HS-5 (cell line): ENCODE measurements at places on chromosomes 7 and 10.

- DNase-seq, result no peak
These were observed 19.3 kb downstream of the MYOF start for GRCh38 chr10:93462881-93463280.

DNA sequence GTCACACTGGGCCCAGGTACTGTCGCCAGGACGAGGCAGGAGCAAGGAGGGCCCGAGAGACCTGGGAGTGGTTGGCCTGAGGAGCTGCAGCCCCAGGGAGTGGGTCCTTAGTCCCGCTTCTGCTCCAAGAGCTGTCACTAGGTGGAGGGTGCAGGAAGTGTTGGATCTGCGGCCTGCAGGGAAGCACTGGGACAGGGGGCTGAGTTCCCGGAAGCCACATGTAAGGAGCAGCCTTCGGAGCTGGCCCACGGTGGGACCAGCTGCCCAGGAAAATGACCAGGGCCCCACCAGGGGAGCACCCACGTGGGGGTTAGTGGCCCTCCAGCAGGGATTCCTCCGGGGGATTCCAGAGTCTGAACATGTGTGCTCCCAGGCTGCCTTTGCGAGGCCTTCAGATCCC lies 9.2 kb upstream of the AQP1 start:
- no peak for DNase-seq

GRCh38 chr7:141511316-141511675 lies 39.9 kb upstream of the AGK start:
- DNase-seq, result no peak

GRCh38 chr10:118594392-118595063 lies 920 bp downstream of the PRLHR start:
- no peak for DNase-seq

DNA sequence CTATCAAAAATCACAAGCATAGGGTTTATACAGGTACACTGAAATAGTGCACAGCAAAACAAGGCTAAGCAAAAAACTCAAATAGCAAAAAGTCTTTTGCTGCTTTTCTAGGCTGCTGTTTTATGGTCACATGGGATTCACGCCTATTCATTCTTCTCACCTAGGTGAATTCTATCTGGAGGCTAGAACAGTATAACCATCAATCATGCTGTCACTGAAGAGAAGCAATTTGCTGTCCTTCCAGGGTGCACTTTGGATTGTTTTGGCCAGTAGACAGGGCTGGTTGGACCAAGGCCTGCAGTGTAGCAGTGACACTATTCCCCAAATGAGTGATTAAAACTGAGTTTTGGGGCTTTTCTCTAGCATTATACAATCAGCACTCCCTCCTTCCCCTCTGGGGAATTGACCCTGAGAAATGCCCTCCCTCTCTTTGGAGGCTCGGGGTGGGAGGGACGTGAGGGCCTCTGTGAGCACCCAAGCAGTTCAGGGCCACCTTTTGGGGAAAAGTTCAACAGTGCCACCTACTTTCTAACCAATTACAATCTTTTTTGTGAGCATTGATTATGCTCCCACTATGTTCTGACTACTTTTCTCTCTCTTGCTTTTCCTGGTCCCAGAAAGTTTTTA lies 16.2 kb upstream of the SND1 start:
- no peak for DNase-seq

GRCh38 chr10:110305767-110306451 lies 1.2 kb upstream of the SMNDC1 start:
- peak; percentile 76 for DNase-seq

DNA sequence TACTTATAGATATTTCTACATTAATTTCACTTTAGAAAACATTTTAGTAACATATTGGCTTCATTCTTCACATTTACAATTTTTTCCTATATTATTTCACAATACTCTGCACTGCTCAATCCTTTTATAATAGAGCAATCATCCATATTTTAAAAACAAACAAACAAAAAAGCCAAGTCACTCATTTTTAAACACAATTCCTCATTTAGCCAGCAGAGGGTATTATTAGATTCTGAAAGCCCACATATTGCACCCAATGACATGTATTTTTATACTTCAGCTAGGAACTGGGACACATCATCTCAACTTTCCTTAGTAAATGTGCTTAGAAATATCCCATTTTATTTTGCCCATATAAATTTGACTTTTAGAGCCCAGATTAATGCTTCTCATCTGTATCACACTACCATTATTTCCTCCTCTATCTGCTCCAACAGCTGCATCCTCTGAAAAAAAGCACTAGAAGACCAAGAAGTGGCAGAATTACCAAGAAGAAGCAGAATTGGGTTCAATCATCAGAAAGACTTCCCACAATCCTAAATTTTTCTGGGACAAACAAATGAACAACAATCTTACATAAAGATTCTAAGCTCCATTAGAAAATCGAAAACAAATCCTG lies 29.5 kb downstream of the CTNNA3 start:
- peak; percentile 4 for DNase-seq

GRCh38 chr7:36635091-36635490 lies 89.2 kb downstream of the AOAH start:
- DNase-seq, result no peak

DNA sequence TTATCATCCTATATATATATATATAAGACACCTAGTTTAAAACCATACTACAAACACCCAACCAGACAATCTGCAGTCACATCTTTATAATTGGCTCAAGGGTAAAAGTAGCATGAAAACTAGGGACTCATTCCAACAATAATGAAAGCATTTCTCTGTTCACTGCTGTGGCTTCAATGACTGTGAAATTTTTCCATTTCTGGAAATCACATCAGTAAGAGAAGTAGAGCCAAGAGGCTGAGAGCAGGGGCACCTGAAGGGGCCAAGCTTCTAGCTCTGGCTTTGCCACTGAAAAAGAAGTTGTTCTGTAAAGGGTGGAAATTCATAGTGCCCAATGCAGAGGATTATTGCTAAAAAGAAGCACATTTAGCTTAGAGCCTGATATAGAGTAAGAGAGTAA lies 158.6 kb upstream of the GLI3 start:
- DNase-seq, result no peak

DNA sequence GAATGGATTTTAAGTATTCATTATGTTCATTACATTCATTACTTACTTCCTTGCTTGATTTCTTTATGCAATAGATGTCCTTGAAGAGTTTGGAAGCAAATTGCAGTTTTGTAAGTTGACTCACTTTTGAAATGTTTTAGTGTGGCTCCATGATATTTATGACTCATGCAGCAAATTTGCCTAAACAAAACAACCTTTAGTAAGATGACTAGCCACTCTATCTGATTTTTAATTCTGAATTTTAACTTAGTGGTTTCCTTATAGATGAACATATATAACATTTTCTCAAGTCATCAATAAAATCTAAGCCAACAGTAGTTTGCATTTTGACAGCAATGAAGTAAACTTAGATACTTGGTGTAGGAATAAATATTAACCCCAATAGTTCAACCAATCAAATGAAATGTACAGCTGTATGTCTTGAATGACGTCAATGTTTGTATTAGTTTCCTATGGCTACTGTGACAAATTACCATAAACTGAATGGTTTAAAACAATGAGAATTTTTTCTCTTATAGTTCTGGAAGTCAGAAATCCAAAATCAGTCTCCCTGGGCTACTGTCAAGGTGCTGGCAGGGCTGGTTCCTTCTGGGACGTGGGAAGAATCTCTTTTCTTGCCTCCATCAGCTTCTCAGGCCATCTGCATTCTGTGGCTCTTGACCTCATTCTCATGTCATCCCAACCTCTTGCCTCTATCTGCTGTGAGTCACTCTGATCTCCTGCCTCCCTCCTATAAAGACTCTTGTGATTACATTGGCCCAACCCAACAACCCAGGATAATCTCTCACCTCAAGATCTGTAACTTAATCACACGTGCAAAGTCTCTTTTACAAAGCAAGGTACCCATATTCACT lies 73.4 kb downstream of the AHR start:
- DNase-seq, result peak; percentile 96

DNA sequence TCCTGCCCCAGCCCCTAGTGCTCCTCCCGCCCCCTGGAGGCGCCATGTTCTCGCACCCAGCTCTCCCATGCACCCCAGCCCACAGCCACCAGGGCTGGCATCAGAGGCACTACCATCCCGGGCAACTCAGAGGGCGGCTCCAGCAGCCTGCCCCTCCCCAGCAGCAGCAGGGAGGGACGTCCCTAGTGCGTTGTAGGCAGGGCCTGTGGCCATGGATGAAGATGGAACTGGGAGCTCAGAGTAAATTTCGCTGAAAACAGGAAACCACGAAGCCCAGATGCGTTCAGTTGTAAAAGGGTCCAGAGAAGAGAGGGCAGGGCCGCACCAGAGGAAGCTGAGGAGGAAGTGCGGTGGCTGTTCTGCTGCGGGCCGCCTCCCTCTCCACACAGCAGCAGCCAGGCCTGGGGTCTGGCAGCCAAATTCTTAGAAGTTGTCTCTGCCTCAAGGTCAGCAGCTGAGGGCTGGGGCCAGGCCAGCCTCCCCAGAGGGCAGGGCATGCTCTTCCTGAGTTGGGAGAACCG lies 24.6 kb downstream of the VSIR start:
- DNase-seq, result no peak
